NCI-H1048 (cell line): ENCODE measurements at places on chromosomes 12 and 14.
A peak's percentile ranks its signal among the peaks of the same experiment; 100 is the strongest.

- no peak for DNase-seq
These were observed 6.5 kb downstream of the C12orf43 start for GRCh38 chr12:121009741-121010140.

- DNase-seq, result no peak
These were observed 81.0 kb upstream of the PLEKHG7 start for GRCh38 chr12:92621833-92622232.

GRCh38 chr14:43894534-43894933 is 612.5 kb downstream of the FSCB start:
- DNase-seq, result no peak

- DNase-seq, result no peak
These were observed 65.9 kb upstream of the JDP2 start for GRCh38 chr14:75361751-75362433.

- DNase-seq, result no peak
These were observed 35.3 kb downstream of the PRKD1 start for GRCh38 chr14:29892327-29892726.

GRCh38 chr12:80778005-80778541 is 61.4 kb downstream of the MYF5 start:
- DNase-seq, result peak; percentile 64

GRCh38 chr12:22353615-22354325 is 19.3 kb upstream of the ST8SIA1 start:
- no peak for DNase-seq

DNA sequence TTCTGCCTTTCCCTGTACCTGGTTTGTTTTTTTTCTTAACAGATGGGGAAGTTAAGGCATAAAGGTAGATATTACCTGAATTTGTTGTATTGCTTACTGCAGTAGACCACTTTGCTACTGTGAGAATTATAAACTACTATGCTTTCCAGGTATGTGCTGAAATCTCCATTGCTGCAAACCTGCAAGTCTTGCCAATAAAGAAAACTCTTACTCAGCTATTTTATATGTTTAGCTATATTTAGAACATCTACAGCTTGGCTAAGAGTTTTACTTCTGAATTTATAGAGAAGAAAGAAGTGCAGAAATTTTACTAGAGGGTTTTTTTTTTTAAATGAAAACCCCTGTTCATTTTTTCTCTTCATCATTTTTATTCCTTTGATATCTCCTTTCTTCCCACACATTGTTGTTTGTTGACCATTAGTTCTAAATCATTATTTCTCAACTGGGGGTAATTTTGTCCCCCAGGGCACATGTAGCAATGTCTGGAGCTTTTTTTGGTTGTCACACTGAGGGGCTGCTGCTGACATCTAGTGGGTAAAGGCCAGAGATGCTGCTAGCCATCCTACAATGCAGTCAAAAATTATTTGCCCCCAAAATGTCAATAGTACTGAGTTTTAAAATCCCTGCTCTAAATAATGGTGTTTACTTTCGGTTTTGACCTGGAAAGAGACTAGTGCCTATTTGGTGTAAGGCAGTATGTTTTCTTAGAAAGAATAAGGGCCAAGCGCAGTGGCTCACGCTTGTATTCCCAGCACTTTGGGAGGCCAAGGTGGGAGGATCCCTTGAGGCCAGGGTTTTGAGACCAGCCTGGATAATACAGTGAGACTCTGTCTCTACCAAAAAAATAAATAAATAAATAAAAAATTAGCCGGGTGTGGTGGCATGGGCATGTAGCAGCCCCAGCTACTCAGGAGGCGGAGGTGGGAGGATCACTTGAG is 48.6 kb downstream of the PCNX1 start:
- no peak for DNase-seq

DNA sequence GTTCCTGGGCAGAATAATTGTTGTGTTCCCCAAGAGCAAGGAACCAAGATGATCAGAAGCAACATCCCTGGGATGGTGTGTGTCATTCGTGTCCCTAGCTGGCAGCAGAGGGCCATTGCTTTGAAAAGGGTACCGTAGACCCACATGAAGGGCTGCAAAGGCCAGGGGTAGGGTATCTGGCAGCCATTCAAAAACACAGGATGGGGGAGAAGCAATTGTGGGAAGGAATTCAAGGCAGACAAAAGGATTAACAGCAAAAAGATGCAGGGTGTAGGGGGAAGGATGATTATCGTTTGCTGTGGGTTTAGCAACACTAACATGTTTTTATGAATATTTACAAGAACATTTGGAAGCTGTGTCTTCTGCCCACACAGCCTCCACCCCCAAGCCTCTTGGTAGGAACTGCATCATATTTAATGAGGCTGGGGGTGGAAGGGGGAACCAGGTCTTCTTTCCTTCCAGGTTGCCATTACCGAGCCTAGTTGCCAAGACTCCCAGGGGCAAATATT is 169.0 kb upstream of the G2E3 start:
- no peak for DNase-seq

GRCh38 chr14:69428289-69428998 is 30.0 kb downstream of the SLC39A9 start:
- DNase-seq, result no peak

DNA sequence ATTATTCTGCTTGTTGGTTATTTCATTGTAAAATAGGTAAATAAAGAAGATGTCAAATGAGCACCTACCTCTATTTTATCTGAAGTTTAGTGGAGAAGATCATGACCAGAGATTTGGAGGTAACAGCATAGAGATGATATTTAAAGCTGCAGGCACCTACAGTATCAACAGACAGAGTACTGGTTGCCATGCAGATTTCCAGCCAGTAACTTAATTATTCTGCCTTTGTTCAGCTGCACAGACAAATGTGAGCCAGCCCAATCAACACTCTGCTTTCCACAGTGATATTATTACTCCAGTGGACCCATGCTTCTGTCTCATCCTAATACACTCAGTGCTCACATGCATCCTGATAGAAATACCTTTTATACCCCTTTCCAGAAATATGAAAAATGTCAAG is 348.5 kb upstream of the RGS6 start:
- DNase-seq, result no peak

GRCh38 chr14:32683679-32684078 is 255.0 kb upstream of the NPAS3 start:
- no peak for DNase-seq

- DNase-seq, result no peak
These were observed 466.0 kb downstream of the RAD51B start for GRCh38 chr14:68285421-68286179.

DNA sequence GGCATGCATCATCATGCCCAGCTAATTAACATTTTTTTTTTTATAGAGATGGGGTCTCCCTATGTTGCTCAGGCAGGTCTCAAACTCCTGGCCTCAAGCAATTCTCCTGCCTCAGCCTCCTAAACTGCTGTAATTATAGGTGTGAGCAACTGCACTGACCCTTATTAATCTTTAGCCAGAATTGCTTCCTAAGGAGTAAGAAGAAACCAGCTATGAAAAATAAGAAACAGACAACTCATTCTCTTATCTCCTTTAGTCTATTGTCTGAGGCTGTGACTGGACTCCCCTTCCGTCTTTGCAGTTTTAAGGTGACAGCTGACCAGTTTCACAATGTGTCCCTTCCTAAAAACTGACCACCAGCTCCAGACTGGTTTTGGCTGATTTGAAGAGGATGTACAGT is 52.4 kb downstream of the EMP1 start:
- no peak for DNase-seq

GRCh38 chr14:51484485-51484884 is 167.2 kb upstream of the FRMD6 start:
- DNase-seq, result no peak

GRCh38 chr12:131564845-131565244 is 146.0 kb upstream of the SFSWAP start:
- no peak for DNase-seq

- DNase-seq, result no peak
These were observed 39.1 kb downstream of the PTPN21 start for GRCh38 chr14:88515499-88516221.

GRCh38 chr14:26286913-26287205 is 311.0 kb downstream of the NOVA1 start:
- no peak for DNase-seq

GRCh38 chr14:104359301-104359968 is 220.1 kb upstream of the C14orf180 start:
- DNase-seq, result no peak

GRCh38 chr14:99349721-99350495 is 77.9 kb upstream of the BCL11B start:
- DNase-seq, result no peak

DNA sequence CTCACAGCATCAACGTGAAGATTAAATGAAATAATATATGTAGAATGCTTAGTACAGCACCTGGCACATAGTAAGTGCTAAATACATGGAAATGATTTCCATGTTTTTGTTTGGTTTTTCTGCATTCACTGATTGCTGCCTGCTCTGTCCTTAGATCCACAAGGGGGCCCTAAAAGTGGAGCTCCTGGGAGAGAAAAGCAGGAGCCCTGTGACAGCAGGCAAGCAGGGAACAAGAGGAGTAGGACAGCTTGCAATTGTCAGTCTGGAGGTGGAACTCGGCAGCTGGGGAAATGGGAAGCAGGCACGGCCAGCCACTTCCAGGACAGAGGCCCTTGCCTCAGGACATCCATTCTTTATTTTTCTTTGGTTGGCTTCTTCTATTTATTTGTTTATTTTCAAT is 292.9 kb downstream of the BMP4 start:
- no peak for DNase-seq

DNA sequence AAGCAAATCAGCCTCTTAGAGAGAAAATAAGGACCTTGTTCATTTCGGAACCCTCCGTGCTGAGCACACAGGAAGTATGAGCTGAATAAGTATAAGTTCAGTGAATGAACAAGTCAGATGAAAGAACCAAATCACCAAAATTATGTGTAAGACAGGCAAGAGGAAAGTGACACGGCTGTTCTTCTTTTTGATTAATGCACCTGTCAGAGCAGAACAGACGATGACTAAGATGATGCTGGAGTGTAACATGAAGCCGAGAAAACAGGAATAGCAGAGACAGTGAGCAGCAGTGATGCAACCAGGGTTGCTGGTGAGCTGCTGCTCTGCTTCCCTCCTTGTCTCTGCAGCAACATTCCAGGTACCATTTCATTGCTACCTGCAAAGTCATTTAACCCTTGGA is 861.1 kb downstream of the GALC start:
- no peak for DNase-seq

DNA sequence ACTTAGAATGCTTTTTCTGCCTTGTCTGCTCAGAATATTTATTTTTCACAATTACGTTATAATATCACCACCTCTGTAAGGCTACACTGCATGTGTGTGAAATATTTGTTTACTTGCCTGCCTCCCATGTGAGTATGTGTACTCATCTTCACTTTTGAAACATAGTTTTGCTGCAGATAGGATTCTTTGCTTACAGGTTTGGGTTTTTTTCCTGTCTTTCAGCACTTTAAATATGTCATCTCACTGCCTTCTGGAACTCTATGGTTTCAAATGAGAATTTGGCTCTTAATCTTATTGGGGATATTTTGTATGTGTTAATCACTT is 10.9 kb downstream of the G2E3 start:
- no peak for DNase-seq

DNA sequence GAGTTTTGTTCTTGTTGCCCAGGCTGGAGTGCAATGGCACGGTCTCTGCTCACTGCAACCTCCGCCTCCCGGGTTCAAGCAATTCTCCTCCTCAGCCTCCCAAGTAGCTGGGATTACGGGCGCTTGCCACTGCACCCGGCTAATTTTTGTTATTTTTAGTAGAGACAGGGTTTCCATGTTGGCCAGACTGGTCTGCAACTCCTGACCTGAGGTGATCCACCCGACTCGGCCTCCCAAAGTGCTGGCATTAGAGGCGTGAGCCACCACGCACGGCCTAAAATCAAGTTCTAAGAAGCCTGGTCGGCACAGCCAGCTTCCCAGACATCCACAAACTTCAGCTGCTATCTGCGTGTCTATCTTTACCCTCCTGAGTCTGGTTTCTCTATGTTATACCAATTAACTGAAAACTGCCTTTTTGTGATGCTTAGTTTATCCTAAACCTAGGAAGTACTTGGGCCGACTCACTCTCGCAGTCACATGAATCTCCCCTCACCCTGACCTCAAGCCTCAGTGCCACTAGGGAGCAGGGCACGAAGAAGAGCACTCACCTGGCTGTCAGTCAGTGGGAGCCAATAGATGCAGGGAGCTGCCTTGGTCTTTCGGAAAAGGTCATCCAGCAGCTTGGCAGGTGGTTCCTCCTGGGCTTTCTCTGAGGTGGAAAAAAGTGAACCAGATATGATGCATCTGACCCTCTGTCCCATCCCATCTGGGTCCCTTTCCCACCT is 3.4 kb upstream of the CDH24 start:
- DNase-seq, result no peak

DNA sequence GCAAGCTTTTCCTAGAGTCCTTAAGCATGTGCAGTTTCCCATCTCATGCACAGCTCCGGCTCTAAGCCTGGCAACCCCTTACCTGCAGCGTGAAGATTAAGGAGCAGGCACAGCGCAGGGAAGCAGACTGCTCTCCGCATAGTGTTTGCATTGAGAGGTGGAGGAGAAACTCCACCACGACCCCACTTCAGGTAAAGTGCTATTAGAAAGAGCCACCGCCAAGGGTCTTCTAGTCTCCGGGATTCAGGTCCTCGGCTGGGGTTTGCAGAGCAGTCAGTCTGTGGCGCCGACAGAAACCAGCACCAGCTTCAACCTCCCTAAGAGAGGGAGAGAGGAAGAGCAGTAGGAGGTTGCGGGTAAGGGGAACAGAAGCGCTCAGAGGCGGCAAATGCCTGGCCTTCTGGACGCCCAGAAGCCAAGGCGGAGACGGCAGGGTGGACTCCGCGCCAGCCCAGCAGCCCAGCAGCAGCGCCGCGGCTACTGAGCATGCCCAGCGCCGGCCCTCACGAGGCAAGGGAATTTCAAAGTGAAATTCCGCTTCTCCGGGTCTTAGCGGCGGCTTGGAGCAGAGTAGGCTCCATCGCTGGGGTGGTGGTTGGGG is at the start of gene PTPRR:
TSS of gene PTPRR (minus strand) at position 488 of the 601 bp plus-strand sequence. CDS start at position 140, 348 bp downstream.
- DNase-seq, result no peak

DNA sequence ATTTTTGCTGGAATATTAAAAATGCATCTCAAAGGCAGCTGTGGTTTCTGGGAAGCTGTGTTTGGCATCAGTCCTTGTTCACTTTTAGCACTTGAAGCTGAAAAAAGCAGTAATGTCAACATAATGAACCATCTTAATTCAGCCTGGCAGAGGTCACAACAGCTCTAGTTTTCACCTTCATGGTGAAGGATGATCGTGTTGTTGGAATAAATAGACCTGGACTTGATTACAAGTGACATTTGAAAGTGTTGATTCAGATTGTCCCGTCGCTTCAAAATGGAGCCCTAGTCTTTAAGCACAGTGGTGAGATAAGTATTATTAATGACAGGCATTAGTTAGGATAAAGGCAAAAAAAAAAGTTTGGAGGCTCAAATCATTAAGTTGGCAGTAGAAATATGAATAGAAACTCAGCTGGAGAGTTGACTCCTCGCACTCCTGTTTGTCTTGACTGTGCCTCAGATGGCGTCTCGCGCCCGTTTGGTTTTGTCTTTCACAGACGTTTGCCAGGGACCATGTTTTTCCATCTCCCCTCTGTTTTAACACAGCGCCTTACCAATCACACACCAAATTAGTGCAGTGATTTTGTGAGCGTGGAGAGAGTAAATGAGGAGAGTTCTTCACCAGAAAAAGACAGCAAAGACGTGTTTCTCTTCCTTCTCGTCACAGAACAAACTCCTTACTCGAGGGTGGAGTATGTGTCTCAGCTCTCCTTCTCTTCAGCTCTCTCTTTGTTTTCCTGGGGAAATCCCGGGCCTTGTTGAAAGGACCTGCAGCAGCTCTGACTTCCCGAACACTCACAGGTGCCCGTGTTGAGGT is 53.4 kb upstream of the MMP17 start:
- DNase-seq, result no peak
